CD4-positive, alpha-beta T cell treated with Interferon alpha-2 for 1 hour (primary cell): ENCODE measurements at places on chromosomes 4 and X.
A peak's percentile ranks its signal among the peaks of the same experiment; 100 is the strongest.

GRCh38 chrX:121581885-121582284 lies 534.5 kb downstream of the GLUD2 start:
- DNase-seq = no peak

DNA sequence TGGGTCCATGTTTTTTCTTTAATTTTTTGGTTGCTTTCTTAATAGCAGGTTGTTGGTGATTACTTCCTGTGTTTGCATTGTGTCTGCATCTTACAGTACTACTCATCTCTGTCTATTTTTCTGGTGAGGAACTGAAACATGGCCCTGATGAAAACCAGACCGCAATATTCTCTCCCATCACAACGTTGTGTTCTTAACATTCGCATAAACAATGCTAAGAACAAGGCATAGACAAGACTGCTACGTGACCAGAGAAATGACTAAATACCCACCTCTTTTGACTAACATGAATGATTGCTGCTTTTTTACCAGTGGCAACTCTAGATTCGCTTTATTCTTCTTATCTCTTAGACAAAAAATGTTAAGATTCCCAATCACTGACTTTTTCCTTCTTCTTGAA lies 179.1 kb downstream of the GC start:
- no peak for DNase-seq

GRCh38 chr4:46550471-46550870 lies 160.5 kb upstream of the GABRA2 start:
- no peak for DNase-seq

- DNase-seq = no peak
Observed at GRCh38 chr4:89422441-89422990, 114.9 kb upstream of the GPRIN3 start.

DNA sequence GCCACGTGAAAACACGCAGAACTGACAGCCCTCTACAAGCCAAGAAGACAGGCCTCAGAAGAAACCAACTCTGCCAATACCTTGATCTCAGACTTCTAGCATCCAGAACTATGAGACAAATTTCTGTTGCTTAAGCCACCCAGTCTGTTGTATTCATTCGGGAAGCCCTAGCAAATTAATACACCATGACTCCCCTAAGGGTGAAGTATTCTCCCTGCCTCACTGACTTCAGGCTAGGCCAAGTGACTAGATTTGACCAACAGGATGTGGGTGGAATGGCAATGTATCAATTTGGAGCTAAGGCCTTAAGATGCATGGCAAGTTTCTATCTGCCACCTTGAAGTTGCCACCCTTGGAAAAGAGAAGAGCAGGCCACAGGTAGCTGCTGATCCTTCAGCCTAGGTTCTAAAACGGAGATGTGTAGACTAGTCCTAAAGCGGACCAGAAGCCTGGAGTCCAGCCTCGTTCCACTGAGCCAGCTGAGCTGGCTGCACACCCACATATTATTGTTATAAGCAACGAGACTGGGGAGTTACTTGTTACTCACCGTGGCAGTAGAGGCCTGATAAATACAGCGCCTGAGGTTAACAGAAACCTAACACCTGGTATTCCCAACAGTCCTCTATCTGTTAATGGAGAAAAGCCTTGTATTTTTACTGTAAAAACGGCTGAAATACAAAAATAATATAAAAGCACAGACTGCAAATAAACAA lies 16.4 kb downstream of the SCARB2 start:
- no peak for DNase-seq

DNA sequence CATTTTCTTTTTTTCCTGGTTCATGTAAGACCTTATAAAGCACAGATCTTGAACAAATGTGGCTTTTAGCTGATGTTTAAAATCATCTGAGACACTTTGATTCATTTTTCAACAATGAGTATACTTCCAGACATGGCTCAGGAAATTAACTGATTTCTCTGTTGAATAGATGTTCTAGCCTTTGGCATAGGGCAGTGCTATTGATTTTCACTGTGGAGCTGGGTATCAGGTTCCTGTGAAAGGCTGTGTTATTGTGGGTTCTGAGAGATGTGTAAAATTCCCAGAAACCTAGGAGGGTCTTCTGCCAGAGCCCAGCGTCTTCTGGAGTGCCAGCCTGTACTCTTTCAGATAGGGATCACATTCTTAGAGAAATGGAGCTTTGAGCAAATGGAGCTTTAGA lies 278.9 kb downstream of the EPHA5 start:
- no peak for DNase-seq

GRCh38 chrX:29634516-29634915 lies 580.8 kb upstream of the MAGEB2 start:
- no peak for DNase-seq

- DNase-seq = no peak
Observed at GRCh38 chr4:84582988-84583875, at the start of gene CDS1. Gene CDS1, plus strand, starts transcription at chr4:84583127. Its CDS starts 275 bp downstream, at chr4:84583402.

GRCh38 chrX:40006106-40007017 lies 91.4 kb downstream of the BCOR start:
- DNase-seq = no peak

DNA sequence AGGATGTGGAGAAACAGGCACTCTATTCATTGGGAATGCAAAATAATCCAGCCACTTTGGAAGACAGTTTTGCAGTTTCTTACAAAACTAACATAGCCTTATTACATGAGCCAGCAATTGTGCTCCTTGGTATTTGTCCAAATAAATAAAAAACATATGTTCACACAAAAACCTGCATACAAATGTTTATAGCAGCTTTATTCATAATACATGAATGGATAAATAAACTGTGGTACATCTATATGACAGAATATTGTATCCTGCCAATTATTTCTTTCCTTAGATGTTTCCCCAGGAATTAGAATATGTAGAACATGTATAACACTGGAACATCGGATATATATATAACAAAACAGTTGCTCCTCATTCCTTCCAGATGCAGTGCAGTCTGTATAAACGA lies 57.7 kb upstream of the VEGFC start:
- no peak for DNase-seq

- peak; percentile 31 for DNase-seq
Observed at GRCh38 chr4:41216294-41217019, 2.1 kb upstream of the APBB2 start.

DNA sequence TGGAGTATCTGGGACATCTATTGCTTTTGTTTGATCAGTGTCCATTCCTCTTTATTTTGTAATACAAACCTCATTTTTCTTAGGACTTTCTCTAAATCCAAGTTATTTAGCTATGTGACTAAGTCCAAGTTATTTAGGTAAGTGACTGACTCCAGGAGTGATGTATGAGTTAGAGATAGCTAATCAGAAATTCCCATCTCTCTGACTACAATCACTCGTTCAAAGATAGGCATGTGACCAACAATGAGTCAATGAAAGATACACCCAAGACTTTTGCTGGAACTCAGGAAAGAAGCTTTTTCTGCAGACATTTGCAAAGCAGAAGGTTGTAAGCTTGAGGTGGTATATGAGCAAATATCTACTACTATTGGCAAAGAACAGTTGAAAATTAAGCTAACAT lies 72.5 kb upstream of the KCNIP4 start:
- no peak for DNase-seq

DNA sequence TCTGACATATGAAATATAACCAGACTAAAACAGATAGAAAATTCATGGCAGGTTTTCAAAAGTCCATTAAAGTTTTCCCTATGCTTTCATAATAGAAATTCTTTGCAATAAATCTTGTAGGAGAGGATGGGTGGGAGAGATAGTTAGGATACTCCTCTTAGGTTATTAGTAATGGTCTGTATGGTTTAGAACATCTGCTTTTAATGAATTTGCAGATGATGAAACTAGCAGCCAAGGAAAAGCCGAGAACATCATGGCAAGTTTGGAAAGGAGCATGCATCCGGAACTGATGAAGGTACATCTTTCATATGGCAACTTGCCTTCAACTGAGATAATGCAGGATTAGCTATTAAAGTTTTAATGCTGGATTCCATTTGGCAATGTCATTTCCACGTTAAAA lies 70.7 kb downstream of the DOCK11 start:
- DNase-seq = no peak

- DNase-seq = no peak
Observed at GRCh38 chr4:54365691-54366090, 136.6 kb downstream of the PDGFRA start.

GRCh38 chrX:94871640-94872039 lies 1197.6 kb downstream of the FAM133A start:
- DNase-seq = no peak

DNA sequence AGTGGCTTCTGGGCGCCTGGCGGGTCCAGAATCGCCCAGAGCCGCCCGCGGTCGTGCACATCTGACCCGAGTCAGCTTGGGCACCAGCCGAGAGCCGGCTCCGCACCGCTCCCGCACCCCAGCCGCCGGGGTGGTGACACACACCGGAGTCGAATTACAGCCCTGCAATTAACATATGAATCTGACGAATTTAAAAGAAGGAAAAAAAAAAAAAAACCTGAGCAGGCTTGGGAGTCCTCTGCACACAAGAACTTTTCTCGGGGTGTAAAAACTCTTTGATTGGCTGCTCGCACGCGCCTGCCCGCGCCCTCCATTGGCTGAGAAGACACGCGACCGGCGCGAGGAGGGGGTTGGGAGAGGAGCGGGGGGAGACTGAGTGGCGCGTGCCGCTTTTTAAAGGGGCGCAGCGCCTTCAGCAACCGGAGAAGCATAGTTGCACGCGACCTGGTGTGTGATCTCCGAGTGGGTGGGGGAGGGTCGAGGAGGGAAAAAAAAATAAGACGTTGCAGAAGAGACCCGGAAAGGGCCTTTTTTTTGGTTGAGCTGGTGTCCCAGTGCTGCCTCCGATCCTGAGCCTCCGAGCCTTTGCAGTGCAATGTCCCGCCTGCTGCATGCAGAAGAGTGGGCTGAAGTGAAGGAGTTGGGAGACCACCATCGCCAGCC lies at the start of gene ATOH1:
Gene ATOH1 (plus strand): TSS at position 422 of the 663 bp plus-strand sequence. CDS start 174 bp downstream, at position 596.
- DNase-seq = no peak

DNA sequence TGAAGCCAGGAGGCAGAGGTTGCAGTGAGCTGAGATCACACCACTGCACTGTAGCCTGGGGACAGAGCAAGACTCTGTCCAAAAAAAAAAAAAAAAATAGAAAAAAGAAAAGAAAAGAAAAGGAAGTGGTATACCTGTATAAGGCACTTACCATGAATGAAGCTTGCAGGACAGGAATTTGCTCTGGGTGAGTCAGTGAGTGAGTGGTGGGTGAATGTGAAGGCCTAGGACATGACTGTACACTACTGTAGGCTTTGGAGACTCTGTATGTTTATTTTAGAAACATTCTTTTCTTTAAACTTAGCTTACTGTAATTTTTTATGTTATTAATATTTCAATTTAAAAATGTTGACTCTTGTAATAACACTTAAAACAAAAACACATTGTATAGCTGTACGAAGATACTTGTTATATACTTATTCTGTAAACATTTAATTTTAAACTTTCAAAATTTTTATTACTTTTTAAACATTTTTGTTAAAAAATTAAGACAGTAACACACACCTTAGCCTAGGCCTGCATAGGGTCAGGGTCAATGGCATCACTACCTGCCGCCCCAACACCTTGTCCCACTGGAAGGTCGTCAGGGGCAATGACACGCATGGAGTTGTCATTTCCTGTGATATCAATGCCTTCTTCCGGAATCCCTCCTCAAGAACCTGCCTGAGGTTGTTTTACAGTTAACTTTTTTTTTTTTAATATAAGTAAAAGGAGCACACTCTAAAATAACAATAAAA lies 78.7 kb downstream of the CLNK start:
- no peak for DNase-seq
